ENCODE measurements at places on chromosomes 6 and 20.

GRCh38 chr20:43681468-43681942, 14.6 kb downstream of the MYBL2 start:
- DNase-seq, result no peak

GRCh38 chr6:35186571-35186970, 27.2 kb upstream of the SCUBE3 start:
- DNase-seq, result no peak

DNA sequence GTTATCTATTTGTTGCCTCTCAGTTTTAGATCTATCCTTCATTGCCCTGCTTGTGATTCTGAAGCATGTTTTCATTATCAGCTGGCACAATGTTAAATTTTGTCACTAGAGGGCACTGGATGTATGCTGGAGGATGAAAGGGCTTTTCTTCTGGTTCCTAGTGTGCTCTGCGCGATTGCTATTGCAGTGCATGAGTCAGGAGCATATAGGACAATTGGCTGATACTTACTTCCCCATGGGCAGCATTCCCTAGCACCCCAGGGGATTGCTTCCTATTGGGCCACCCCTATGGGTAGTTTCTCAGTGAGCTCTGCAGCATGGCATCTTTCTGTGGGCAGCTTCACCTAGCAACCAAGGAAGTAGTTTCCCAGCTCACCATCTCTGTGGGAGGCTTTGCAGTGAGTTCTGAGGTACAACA, 280.3 kb upstream of the SYNCRIP start:
- DNase-seq, result no peak

DNA sequence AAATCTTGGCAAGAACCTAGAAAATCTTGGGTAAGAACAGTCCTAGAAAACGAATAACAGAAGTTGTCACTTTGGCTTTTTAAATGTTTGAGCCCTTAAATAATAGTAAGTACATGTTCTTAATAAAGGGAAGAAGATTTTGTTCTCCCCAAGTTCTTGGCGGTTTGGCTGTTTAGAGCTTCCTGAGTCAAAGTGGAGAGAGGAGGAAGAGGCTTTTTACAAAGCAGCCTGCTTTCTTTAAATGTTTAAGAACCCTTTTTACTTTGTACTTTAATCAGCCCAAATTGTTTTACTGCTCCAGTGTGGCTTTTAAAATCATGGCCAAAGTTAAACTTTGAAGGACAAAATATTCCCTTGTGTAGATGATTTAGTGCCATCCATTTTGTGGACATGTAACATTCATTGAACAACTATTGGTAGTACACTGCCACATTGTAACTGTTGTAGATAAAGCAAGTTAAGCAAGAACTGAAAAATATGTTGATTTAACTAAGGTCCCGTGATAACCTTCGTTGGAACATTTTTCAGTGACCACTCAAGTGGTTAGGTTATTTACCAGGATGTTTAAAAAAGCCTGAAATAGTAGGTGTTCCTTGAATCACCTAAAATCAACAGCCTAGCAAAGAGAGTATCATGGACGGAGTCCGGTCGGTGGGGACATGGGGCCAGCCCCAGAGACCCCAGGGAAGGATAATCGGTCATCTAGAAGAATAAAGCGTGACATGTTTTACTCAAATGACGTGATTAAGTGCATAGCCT, 2.4 kb downstream of the AMD1 start:
- DNase-seq, result no peak

- no peak for DNase-seq
Observed at GRCh38 chr6:9657994-9658393, 756.9 kb downstream of the TFAP2A start.

DNA sequence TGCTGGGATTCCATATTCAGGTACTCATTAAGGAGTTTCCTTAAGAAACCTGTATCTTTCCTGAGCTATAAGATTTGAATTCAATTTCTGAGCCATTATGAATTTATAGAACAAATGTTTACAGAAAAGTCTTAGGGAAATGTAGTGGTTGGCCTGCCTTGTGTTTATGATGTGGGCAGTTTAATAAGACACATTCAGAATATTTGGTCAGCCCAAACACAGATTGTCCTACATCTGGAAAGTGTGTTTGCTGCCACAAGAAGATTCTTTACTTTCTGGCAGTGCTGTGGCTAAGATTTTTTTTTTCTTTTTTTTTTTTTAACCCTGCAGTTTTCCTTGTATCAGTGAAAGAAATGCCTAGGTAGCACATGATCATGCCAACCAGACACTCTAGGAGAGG, 15.2 kb downstream of the TBX18 start:
- no peak for DNase-seq

GRCh38 chr6:129733290-129733689, 23.3 kb upstream of the ARHGAP18 start:
- no peak for DNase-seq

DNA sequence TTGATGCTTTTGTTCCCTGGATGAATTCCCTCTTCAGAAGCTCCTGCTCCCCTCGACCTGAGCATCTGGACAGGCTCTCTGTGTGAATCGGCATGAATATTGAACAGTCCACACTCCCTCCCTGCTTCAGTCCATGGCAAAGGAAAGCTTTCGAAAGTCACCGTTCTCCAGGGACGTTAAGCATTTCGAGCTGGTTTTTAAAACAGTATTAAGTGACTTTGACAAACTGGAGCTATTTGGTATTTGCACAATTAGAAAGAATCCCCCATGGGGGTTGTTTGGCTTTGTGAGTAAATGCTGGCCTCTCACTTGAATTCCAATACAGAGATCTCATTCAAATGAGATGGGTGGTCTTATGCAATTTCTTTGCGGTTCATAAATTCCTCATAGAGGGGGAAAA, 85.3 kb upstream of the TIAM2 start:
- DNase-seq, result no peak

DNA sequence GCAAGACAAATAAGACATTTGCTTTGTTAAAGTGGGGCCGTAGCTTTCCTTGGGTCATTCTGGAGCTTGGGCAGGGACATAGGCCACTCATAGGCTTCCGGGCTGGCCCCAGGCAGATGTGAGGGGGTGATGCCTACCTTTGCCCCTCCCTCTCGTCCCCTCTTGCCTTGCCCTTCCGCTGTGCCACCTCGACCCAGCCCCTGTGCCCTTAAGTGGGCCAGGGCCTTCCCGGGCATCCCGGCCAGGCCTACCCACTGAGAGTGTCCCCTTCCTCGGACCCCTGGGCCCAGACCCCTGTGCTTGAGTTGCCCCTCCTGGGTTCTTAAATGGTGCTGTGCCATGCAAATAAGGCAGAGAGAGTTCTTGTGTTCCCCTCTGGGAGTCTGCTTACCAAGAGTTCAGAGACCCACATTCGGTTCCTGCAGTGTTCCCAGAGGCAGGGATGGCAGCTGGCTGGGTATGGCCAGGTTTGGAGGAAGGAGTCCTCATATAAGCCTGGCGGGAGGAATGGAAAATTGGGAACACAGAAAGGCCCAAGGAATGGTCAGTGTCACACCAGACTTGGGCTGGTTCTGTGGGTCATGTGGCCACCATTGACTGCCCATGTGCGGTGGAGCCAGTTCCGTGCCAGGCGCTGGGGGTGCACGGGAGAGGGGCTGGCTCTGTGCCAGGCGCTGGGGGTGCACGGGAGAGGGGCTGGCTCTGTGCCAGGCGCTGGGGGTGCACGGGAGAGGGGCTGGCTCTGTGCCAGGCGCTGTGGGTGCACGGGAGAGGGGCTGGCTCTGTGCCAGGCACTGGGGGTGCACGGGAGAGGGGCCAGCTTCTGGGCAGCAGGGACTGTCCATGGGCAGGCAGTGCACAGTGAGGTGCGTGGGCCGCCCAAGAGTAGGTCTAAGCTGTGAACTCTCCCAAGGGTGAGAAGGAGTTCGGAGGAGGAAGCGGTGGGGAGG, 173.5 kb upstream of the SNX9 start:
- no peak for DNase-seq

GRCh38 chr6:37433657-37434271, 743 bp downstream of the CMTR1 start:
- DNase-seq, result peak; percentile 75

DNA sequence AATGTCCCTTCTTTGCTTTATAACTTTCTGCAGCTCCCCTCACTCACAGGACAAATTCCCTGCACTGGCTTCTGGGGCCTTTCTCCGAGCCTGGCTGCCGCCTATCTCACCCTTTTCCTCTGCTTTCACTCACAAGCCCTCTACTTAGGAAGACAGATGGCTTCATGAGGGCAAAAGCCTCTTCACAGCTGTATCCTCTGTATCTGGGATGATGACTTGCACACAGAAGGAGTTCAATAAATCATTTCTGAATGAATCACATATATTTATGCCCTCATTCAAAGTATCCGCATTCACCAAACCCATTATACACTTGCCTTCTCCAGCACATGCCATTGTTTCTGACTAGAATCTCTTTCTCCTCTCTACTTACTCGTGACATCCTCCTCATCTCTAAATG, 159.0 kb upstream of the RIPOR2 start:
- DNase-seq, result no peak

DNA sequence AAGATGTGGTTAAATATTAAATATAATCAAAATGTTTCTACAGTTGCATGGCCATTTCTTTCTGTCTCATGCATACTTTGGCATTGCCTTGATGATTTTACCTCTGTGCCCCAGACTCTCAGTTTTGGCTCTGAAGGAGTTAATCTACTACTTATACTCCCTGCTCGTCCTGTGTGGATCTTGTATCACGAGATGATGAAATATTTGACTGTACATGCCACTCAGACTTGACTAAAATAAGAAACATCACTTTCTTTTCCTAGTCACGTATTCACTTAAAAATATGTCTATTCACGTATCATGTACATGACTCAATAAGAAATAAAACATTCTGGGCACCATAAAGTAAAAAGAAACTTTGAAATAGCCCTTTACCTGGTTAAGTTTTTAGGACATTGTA, 397.7 kb downstream of the RFPL4B start:
- DNase-seq, result no peak

DNA sequence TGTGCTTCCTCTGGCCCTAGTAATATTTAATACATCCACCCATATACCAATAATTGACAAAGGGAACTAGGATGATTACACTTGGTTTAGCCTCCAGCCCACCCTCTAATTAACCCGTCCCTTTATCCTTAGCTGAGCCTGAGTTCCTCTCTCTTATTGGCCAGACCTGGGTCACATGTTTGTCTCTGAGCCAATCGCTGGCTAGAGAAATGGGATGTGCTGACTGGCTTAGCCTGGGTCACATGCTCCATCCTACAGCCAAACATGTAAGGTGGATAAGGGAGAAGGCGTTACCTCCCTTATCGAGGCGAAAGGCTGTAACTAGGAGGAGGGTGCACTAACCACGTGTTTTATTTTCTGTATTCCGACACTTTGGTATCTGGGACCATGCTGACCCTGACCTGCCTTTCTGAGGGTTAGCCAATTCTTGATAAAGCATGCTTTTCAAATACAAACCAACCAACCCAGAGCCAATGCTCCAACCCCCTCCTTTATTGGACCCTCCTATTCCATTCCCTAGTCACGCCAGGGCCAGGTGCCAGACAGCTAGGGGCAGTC, 262.7 kb downstream of the PREX1 start:
- DNase-seq, result no peak

GRCh38 chr6:105210932-105211531, 31.2 kb upstream of the POPDC3 start:
- no peak for DNase-seq

GRCh38 chr20:46688151-46689081, 828 bp downstream of the TP53RK start:
- DNase-seq, result no peak

- no peak for DNase-seq
Observed at GRCh38 chr6:75337835-75338580, 53.4 kb upstream of the TMEM30A start.

DNA sequence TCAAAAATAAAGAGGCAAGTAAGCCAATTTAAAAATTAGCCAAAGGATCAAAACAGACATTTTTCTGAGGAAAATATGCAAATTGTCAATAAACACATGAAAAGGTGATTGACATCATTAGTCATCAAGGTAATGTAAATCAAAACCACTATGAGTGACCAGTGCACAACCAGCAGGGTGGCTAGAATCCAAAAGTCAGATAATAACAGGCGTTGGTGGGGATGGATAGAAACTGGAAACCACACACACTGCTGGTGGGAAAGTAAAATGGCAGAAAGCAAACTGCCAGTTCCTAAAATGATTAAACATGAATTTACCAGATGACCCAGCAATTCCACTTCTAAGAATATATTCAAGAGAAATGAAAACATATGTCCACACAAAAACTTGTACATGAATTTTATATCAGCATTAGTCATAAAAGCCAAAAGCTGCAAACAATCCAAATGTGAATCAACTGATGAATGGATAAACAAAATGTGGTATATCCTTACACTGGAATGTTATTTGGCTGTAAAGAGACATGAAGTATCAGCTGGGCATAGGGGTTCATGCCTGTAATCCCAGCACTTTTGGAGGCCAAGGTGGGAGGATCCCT, 74.8 kb upstream of the MBOAT1 start:
- DNase-seq, result no peak

- no peak for DNase-seq
Observed at GRCh38 chr6:158635427-158636073, 9.0 kb downstream of the DYNLT1 start.

GRCh38 chr20:32823078-32823477, 3.3 kb downstream of the MAPRE1 start:
- peak; percentile 48 for DNase-seq

- no peak for DNase-seq
Observed at GRCh38 chr20:5013682-5014447, 12.6 kb upstream of the SLC23A2 start.

- DNase-seq, result no peak
Observed at GRCh38 chr6:147553099-147553498, 44.6 kb downstream of the SAMD5 start.

DNA sequence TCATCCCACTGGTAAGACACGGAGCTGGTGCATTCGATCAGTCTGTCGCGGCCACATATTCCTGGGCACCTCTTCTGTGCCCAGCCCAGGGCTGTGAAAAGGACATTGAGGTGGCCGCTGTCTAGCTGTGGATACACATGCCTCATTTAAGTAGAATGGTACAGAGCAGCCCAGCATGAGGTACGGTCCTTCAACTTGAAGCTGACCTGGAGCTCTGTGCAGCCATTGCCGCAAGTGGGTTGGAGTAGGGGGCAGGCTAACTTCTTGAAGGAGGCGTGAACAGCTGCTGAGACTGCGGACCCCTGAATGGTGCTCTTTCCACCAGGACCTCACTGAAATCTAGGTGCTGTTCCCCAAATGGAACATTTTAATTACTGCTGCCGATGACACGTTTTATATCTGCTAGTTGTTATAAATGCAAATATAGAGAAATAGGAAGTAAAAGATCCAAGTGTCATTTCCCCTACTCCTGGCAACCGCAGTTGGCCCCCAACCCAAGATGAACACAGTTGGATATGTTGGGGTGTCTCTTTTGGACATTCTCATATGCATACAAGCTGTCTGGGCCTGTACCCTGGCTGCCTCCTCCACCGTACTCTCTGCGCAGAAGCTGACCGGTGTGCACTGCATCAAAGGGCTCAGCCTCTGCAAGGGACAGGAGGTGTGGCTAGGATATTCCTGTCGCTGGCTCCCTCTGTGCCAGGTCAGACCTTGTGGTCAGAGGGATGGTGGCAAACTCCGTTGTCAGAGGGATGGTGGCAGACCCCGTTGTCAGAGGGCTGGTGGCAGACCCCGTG, 86.1 kb downstream of the CDC5L start:
- DNase-seq, result no peak

Data from activated CD4-positive, alpha-beta memory T cell treated with anti-CD3 and anti-CD28 coated beads for 36 hours (primary cell).